ENCODE measurements at places on chromosomes 6 and 20.

- peak; percentile 38 for DNase-seq
These were observed 43.1 kb upstream of the TNFAIP3 start for GRCh38 chr6:137823826-137824555.

GRCh38 chr6:15628499-15629131 is 34.2 kb downstream of the DTNBP1 start:
- peak; percentile 52 for DNase-seq

- DNase-seq = no peak
These were observed 53.9 kb upstream of the PCSK2 start for GRCh38 chr20:17172836-17173516.

DNA sequence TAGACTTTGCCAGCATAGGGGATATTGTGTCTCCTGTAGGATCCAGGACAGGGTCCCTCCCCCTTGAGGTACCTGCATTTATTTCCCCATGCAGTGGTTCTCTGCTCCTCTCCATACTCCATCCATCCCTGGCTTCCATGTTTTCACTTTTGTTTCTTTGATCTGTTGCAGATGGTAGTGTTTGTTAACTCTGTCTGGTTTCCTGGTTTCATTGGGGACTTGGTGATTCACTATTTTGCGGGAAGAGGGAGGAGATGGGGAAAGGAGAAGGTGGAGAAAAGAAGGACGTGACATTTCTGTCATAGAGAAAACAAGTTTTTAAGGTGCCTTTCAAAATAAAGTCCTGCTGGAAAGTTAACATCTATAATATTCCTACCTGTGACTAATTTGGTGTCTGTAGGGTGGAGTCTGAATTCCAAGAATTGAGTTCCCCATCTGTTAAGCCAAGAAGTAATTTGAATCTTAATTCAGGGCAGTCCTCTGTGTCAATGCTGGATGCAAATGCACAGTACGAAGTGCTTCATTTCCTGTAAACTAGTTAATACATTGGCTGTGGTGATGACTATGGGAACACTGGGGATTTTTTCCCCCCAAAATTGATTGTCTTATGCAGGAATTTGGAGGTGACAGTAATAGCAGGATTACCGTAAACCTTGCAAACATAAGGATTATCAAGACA is 6.9 kb upstream of the RNF144B start:
- no peak for DNase-seq

DNA sequence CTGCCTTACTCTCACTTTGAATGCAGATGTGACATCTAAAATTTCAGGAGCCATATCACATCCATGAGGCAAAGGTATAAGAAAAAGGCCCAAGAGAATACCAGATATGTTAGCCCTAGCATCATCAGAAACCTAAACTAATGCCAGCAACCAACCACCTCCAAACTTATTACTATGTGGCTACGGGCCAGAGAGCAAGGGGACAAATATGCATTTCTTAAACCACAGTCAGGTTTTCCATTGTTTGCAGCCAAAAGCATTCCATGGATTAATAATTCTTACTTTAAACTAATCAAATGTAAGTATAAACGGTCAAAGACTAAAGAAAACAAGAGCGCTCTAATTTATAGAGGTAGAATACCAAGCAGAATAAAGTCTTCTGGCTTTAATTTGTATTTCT is 84.7 kb downstream of the TASP1 start:
- no peak for DNase-seq

GRCh38 chr6:15462717-15463525 is 199.9 kb downstream of the DTNBP1 start:
- DNase-seq = no peak

- DNase-seq = no peak
These were observed 247.5 kb downstream of the TMEM242 start for GRCh38 chr6:157075549-157076450.

- DNase-seq = no peak
These were observed 40.4 kb downstream of the MAPK14 start for GRCh38 chr6:36068012-36068392.

DNA sequence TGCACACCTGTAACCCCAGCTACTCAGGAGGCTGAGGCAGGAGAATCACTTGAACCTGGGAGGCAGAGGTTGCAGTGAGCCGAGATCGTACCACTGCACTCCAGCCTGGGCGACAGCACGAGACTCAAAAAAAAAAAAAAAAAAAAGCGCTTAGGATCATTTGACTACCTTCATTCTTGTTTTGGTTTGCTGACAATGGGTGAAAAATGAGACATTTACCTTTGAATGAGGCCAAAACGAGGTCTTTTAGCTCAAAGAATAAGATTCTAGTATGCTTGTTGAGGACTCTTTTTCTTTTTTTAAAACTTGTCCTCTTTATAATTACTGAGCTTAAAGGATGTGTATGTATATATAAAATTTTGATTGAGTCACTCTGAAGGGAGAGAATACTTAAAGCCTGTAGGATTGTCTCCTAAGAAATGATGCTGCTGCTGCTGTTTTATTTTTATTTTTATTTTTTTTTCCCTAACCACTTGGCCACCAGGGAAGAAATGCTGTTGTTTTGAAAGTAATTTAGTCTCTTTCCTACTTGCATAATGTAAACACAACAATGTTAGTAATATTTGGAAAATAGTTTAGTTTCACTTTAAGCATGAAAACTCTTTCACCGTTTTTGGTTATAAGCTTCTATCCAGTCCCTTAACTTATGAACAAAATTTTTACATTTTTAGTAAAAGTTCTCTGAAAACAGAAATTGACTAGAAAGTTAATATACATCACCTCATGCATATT is 7.9 kb downstream of the UBR2 start:
- no peak for DNase-seq

DNA sequence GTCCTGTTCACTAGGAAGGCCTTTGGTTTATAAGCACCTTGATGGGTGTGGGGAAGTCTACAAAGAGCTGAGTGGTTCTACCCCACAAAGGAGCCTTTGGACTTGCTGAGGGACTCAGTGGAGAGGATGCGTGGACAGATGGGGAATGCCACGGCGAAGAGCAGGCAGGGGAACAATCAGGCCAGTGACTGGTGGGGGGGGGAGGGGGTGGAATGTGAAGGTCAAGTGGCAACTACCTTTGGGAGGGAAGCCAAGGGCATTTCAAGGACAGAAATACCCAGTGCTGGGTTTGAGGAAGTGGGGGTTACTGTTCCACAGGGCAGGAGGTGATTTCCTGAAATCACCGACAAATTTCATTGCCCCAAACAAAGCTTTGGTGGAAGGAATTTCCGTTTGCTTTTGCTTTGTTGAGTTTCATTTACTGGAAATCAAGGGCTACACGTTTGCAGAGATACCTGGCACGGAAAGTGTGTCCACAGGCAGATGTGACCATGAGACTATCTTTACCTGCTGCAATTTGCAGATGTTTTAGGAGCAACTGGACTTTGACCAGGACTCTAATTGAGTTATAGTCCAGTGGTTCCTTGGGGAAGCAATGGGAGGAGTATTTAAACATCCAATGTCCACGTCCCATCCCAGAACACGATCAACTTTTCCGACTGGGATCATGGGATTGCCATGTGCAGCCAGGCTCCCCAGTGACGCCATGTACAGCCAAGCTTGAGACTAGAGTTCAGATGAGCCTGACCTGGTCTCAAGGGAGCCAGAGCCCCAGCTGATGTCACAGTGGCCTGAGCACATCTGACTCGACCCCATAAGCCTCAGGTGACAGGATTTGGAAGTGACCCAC is 8.0 kb downstream of the CST3 start:
- DNase-seq = no peak

DNA sequence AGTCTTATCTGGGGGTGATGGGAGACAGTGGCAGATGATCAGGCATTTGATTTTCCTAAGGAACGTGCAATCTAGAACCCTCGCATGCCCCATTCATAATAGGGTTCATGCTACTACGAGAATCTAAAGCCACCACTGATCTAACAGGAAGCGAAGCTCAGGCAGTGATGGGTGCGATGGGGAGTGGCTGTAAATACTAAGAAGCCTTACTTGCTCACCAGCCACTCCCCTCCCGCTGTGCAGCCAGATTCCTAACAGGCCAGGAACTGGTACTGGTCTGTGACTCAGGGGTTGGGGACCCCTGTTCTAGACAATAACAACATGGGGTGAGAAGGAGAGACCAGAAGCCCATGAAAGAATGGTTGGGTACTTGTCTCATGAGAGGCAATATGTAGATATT is 4.5 kb downstream of the TREML4 start:
- no peak for DNase-seq
